ENCODE measurements at places on chromosomes 13 and 19.

- no peak for DNase-seq
Observed at GRCh38 chr13:37539976-37540605, 58.5 kb downstream of the POSTN start.

DNA sequence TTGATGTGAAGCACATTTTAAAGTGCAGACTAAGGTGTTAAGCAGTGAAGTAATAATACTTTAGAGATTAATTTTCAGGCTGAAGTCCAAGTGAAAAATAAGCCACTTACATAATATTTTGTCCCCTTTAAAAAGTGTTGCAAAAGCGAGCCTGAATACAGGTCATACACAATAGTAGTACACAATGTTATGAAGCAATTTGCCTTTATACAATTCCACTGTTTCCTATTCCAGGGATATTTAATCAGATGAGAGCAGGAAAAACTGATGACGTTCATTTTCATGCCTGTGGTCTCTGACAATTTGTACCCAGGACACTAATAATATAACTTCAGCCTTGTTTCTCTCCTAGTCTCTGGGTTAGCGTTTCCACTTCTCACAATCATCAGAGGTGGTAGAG, 916.7 kb downstream of the PCDH9 start:
- DNase-seq = no peak

DNA sequence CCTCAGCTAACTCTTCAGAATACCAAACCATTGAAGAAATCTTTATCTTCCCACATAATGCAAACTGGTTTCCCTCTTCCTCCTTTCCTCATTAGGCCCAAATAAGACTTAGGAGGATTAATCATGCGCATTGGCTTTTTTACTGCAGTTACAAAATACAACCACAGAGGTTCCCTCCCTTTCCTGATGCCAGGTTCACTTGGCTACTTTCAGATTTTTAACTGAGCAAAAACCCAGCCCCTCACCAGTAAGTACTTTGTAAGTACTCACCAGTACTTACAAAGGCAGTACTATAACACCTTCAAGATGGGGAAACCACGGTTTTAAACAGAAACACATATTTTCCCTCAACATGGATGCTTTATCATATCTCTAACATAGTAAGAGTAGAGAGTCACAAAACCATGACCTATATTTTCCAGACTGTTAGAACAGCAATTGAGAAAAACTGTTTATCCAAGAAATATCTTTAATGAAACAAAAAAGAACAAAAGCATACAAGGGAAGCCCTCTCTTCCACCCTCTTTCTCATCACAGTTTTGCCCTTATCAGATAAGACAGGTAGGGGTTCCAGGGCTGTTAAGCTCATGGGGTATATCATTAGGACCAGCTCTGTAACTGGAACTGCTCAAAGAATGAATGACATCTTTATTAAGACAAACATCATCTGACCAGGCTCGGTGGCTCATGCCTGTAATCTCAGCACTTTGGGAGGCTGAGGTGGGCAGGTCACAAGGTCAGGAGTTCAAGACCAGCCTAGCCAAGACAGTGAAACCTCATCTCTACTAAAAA, 12.7 kb downstream of the FOXO1 start:
- no peak for DNase-seq

DNA sequence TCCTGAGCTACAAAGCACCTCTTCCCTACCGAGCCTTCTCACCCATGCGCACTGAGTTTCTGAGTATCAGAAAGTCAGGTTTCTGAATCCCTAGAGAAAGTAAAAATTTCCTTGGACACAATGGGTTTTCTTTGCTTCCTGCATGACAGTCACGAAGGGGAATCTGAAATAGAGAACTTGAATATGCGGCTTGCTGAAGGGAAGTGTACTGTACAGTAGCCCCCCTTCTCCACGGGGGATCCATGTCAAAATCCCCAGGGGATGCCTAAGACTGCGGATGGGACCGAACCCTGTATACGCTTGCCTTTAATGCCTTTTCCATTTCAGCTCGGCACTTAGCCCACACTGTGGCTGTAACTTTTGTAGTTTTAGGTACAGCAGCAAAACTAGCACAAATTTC, 107.9 kb downstream of the GGACT start:
- DNase-seq = no peak

DNA sequence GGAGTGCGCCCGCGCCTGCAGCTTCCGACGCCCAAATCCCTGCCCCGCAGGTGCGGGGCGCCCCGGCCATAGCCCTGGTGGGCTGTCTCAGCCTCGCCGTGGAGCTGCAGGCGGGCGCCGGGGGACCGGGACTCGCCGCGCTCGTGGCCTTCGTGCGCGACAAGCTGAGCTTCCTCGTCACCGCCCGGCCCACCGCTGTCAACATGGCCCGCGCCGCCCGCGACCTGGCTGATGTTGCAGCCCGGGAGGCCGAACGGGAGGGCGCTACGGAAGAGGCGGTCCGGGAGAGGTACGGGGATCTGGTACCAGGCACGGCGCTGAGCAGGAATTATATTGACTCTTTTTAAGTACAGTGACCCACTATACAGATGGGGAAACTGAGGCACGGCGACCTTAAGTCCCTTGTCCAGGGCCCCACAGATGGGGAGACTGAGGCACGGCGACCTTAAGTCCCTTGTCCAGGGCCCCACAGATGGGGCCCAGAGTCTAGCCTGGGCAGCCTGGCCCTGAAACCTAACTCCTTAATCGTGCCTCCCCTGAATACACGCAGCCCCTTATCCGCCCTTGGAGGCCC, 586 bp downstream of the MRI1 start:
- DNase-seq = no peak

DNA sequence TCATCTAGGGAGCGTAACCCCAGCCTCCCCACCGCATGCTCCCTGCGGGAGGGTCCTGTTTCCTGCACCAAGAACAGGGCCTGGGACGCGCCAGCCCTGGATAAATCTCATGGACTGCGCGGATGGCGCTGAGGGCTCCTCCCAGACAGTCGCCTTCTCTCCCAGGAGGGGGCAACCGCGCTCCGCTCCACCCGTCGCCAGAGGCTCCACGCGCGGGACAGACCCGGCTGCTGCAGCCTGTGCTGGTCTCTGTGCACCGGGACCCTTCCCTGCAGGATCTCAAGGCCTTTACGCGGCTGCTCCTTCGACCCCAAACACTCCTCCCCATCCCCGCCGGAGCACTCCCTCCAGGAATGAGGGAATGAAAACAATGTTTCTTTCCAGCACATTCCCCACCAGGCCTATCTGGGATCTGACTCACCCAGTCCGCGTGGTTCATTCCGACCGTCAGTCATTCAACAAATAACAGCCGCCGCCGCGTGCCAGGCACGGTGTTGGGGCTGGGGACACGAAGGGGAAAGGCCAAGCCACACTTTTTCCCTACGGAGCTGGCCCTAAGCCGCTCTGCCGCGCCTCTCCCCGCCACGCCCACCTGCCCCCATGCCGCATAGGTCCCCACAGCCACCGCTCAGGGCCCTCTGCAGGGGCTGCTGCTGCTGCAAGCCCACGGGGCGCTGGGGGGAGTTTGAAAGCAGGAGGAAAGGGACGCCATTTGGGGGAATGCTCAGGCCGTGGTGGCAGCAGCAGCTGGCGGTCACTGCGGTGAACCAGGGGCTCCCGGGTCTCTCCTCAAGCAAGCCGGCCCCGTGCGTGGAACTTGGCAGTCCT, 6.0 kb downstream of the PNMA8B start:
- DNase-seq = no peak

- no peak for DNase-seq
Observed at GRCh38 chr13:74154981-74155380, 20.8 kb upstream of the KLF12 start.

GRCh38 chr13:112956571-112957294, 12.3 kb upstream of the MCF2L start:
- no peak for DNase-seq

DNA sequence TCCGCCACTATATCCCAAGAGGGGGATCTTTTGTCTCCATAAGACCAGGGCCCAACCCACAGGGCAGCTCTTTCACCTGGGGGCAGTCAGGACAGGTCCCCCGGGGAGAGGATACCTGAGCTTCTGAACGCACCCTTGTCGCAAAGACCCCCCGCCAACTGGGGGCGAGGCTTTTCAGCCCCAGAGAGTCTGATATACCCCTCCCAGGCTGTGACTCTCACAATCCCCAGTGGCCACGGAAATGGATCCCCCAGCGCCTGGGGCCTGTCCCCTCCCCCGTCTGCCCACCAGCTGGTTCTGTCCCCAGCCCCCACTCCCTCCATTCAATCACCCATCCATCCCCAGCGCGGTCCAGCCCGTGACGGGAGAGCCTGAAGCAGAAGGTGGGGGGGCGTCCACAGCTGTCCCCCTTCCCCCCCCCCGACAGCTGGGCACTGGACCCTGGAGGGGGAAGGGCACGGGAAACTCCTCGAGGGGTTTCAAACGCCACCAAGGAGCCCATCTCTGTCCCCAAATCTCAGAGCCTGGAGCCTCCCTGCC, 823 bp downstream of the DOCK6 start:
- DNase-seq = no peak

DNA sequence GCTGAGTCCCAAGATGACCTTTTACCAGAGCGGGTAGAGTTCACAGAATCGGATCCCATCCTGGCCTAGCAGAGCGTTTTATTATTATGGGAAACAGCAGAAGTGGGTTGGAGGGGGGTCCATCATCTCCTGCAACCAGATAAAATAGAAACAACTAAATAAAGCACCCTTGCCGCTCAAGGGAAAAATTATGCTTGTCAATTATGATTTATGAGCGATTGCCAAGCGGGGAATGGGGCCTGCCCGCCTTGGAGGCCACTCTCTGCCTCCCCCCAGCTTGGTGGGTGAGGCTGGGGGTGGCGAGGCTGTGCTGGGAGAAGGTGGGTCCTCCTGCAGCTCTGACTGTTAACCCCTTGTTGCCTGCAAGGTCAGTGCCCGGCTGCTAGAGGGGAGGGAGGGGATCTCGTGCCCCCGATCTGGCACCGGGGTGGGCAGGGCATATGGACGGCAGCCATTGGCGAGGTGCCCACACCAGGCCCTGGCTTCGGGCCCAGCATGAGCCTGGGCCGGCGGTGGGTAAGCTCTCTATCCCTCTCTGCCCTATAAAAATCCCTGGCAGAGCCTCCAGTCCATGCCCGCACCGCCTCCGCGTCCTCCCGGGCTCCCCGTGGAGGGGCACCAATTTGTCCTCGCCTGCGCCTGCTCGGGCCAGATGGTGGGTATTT, 129.1 kb downstream of the URI1 start:
- DNase-seq = no peak

- DNase-seq = no peak
Observed at GRCh38 chr13:28822151-28822550, 2.0 kb downstream of the MTUS2 start.

DNA sequence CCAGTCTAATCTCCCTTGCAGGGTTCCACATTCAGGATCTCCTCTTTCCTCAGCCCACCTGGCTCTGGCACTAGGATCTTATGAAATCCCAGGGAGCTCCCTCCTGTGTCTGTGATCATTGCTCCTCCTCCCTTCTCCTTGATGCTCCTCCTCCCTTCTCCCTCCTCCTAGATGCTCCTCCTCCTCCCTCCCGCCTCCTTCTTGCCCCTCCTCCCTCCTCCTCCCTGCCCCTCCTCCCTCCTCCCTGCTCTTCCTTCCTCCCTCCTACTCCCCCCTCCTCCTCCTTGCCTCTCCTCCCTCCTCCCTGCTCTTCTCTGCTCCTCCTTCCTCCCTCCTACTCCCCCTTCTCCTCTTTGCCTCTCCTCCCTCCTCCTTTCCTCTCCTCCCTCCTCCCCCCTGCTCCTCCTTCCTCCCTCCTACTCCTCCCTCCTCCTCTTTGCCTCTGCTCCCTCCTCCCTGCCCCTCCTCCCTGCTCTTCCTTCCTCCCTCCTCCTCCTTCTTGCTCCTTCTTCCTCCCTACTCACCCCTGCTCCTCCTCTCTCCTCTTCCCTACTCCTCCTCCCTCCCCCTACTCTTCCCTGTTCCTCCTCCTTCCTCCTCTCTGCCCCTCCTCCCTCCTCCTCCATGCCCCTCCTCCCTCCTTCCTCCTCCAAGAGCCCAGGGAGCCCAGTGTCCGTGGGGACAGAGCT, 14.9 kb upstream of the ZBTB7A start:
- DNase-seq = no peak

DNA sequence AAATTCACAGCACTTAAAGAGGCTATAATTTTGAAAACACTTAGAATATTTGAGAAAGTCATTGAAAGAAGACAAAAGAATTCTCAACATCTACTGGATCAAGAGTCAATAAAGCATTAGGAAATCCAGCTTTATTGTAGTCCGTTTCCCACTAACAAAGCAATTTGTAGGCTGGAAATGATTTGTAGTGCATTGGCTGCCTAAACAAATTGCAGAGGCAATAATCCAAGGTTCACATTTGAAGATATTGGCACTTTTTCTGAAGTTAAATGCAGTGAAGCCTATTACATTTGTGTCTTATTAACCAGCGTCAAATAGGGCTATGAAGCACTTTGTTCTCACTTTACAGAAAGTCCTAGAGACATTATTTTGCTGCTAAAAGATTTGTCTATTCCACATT, 848.1 kb upstream of the SLITRK1 start:
- no peak for DNase-seq

- no peak for DNase-seq
Observed at GRCh38 chr13:28001049-28001448, 12.6 kb upstream of the URAD start.

- no peak for DNase-seq
Observed at GRCh38 chr13:65932587-65933239, 1297.4 kb downstream of the PCDH9 start.

GRCh38 chr19:52602941-52603340, 32.9 kb downstream of the ZNF701 start:
- no peak for DNase-seq

DNA sequence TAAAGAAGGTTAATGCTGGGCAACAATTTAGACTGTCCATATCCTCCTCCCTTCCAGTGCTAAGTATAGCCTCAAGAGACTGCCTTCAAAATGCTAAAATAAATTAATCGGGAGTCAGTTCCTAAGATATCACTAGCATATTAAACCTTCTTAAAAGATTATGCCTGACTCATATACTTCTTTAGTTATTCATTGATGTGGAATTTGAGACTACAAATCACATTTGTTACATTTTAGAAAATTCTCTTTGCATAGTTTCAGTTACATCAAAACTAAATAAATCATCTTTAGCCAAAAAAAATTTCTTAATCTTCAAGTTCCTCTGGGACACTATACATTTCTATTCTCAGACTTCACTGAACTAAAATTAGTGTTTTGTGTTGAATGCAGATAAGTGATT, 769.1 kb downstream of the PCDH9 start:
- no peak for DNase-seq

DNA sequence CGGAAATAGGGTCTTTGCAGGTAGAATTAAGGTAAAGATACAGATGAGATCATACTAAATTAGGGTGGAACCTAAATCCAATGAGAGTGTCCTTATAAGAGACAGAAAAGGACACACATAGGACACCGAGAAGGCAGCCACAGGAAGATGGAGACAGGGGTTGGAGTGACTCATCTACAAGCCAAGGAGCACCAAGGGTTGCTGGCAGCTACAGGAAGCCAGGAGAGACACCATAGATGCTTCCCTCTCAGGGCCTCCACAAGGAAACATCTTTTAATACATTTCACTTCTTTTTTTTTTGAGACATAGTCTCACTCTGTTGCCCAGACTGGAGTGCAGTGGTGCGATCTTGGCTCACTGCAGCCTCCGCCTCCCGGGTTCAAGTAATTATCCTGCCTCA, 10.1 kb downstream of the TMEM143 start:
- no peak for DNase-seq

DNA sequence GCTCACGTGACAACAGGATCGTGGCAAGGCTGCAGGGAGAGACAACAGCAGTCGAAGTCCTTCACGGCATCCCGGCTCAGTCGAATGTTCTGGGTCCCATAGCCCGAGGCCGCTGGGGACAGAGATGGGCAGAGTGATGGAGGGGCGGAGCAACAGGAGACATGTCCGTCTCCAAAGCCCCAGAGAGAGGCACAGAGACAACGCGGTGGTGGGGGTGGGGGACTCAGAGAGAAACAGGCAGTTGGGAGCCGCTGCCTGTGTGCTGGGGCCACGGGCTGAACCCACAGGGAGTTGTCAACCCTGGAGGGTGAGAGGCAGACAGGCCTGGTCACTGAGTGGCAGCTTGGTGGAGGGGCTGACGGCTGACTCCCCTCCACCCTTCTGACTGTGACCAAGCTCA, 20.4 kb downstream of the NOSIP start:
- DNase-seq = no peak

Measured in NCI-H1417 treated with DMSO at 0.1 percent for 48 hours (cell line).